ENCODE measurements at places on chromosomes 7 and 10.

DNA sequence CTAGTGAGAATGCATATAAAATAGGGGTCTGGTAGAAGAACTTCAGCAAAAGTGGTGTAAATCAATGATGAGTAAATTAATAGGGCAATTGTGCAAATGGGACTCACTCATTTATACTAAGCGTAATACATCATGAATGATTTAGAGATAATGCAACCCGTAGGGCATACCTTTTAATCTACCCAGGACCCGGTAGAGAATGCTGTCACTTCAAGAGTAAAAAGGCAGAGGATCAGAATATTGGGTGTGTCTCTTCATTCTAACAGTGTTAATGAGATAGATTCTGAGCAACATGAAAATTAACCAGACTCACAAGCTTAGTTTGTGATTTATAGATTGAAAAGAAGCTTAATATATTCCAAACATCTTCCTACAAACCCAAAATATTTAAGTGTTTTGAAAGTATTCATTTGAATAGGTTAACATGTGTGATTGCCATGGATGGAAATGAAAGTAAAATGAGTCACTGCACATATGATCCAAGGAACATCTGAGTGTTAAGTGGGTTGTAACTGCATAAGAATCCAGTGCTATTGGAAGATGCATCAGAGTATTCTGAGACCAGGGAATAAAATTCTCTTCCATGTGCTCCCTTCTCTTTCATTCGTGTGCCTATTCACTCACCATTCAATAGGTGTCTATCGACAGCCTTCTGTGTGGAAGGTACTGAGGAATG lies 690.6 kb downstream of the AUTS2 start:
- no peak for DNase-seq

DNA sequence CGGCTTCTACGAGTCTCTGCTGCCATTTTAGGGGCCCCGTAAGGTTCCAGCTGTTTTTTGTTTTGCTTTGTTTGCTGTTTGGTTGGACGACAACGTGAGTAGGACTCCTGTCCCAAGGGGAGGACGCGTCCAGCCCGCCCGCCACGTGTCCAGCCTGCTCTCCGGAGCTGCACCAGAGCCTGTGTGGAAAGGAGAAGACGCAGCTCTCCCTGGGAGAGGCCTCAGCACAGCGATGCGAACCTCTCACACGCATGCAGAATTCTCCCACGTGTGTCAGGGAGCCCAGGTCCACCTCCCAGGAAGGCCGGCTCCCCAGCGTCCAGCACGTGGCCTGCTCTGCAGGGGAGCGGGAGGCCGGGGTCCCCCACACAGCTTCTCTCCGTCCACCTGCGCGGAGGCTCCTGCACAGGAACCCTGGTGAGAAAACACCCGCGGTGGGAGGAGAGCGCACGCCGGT lies 36.4 kb upstream of the DNAJB6 start:
- DNase-seq, result no peak

- DNase-seq, result no peak
Measured at GRCh38 chr10:83276971-83277370, 862.3 kb upstream of the GHITM start.

- DNase-seq, result no peak
Measured at GRCh38 chr10:3889961-3890522, 105.0 kb upstream of the KLF6 start.

DNA sequence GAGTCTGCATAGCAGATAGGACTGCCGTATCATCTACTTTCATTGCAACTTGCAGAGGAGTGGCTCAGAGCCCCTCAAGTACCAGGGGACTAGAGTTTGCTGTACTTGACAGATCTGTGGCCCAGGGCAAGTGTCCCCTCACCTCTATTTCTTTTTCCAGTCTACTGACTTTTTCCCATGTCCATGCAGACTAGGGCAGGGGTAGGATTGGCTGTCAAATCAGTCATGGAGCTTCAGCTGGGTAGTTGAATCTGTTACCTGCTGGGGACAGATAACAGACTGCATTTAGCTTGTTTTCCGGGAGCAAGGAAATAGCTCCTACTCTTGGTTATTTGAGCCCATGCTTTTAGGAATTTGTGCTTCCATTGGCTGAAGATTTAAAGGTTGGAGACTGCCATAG lies 121.0 kb upstream of the CDK13 start:
- no peak for DNase-seq

DNA sequence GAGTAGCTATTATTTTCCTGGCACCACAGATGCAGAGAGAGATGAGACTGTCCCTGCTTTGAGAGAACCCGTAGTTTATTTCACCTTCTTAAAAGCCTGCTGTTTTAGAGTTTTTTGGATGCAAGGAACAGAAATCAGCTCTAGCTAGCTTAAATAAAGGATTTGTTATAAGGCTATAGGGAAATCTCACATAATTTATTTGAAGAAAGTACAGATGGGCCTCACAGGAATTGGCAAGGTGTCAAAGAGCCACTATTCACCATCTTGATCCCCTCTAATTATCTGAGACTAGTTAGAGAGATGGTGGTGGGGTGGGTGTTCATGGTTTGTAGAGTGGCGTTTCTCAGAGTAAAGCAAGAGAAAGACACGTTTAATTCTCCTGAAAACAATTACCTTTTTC lies 7.3 kb downstream of the KMT2E start:
- DNase-seq, result no peak

DNA sequence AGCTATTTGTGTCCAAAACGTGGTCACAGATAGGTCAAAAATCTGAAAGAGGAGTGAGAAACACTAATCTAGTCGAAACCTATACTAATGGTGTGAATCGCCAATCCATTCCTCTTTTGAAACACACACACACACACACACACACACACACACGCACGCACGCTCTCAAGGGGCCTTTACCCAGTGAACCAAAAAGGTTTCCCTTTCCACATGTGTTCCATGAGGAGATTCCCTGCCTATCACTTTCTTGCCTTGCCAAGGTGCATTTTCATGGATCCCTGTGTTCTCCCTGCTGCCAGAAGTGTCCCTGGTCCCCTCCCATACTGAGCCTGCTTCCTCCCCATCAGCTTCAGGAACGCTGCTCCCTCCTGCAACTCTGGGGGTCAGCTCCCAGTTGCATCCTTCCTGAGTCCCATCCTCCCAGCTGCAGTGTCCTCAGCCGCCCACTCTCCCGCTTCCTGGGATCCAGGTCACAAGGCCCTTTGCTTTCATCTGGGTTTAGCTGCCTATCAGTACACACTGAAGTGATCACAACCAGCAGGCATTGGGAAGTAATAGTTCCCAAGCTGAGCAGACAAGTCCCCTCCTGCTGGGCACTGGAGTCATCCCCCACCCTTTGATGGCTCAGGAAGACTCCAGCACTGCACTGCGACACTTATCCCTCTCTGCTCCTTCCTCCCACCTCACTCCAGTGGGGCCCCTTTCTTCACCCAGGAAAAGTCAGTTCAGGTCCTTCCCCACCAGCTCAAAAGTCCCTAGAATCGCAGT lies 49.2 kb upstream of the KCNMA1 start:
- DNase-seq, result no peak

All from GM13977 (cell line).